ENCODE measurements at places on chromosomes 4 and X. TPM values are rescaled to one million over a fixed set of nuclear protein-coding genes. Genes with fewer than 3 reads are reported as not detected.

The DGKK gene
- not detected for total RNA-seq

The CLGN gene
- total RNA-seq = 0.18 TPM

The PPP1R3F gene
- total RNA-seq = 4.4 TPM

The CT45A1 gene
- total RNA-seq = not detected

DNA sequence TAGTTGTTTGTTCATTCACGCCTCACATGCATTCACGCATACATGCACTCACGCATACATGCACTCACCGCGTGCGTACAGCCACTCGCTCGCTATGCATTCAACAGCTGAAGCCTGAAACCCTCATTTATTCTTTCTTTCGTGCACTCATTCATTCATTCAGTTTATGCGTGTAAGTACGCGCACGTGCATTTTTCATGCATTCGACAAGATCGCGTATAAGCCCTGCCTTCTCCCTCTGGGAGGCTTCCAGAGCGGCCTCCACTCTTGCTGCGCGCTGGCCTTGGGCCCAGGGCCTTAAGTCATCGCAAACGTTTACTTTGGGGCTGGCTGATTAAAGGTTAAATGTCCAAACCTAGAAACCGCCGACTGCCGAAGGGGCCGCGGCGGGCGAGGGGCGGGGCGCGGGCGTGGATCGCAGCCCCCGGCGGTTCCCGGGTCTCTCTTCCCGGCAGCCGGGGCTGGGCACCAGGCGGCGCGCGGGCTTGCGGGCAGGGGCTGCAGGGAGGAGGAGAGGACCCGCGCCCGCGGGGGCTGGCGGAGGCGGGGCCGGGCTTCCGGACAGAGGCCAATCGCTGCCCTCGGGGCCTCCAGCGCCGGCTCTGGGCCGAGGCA lies at the start of gene GYG2:
Gene GYG2 (plus strand): TSS at position 587 of the 615 bp plus-strand sequence. CDS start 1,259 bp downstream, outside the sequence.
- H3K4me3 ChIP-seq = no peak within 1 kb of the TSS
- DNase-seq = no peak
- peaks cover 12% of the 10 kb centered on the region for H3K27me3 ChIP-seq
- H3K36me3 ChIP-seq = no peaks in the 10 kb centered on the region

GRCh38 chr4:172858731-172859230 lies 309.8 kb upstream of the GALNT7 start:
- H3K4me3 ChIP-seq = no peak overlapping the region
- DNase-seq = no peak
- no peak overlapping the region for H3K27ac ChIP-seq
- H3K27me3 ChIP-seq = peaks cover 3% of the 10 kb centered on the region
- H3K4me1 ChIP-seq = no peaks in the 10 kb centered on the region

The CXCL3 gene
- not detected for total RNA-seq

The TMEM164 gene
- 12.2 TPM for total RNA-seq

DNA sequence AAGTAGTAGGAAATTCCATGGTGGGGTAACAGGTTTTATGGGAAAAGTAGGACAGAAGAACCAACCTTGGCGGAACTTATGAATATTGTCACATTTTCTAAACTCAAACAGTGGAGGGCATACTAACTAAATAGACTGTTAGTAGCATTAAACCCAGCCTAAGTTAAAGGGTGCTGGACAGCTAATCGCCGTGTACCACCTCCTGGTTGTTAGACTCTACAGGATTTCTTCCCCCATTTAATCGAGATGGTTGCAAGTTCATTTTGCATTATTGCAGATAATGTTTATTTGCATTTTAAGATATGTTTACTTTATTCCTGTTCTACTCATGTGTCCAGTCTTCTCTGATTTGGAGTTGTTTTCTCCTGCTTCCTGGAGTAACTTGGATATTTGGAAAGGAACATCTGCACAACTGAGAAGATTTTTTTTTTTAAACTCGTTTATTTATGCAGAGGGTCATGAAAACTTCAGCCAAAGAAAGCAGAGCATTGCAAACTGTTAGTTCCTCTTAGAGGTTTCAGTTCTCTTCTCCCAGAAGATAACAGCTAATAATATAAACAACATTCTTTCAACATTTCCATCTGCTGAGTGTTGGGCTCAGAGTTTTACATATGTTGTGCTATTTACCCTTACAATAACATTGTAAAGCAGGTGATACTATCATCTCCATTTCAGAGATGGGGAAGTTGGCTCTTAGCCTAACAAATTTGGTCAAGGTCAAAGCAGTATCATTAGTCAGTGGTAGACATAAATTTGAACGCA lies 51.5 kb upstream of the TBC1D9 start:
- no peak for DNase-seq
- H3K4me1 ChIP-seq = no peaks in the 10 kb centered on the region
- H3K27ac ChIP-seq = no peak overlapping the region
- no peaks in the 10 kb centered on the region for H3K36me3 ChIP-seq
- H3K4me3 ChIP-seq = no peak overlapping the region

DNA sequence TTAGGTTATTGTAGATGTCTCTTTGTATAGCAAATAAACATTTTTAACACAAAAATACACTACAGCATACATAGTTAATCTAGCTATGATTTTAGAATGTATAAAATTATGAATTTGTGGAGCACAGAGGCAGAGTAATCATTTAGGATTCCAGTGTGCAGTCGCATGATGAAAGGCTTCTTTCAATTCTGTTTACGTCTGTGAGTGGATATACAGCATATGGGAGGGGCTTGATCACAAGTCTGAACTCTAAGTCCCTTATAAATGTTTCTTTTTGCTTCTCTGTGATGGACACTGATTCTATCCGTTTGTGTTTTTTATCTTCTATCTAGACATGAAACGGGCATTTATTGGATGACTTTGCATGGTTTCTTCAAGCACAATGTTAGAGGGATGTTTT lies 1239.6 kb upstream of the AGA start:
- no peaks in the 10 kb centered on the region for H3K27me3 ChIP-seq
- H3K4me1 ChIP-seq = no peaks in the 10 kb centered on the region
- no peak overlapping the region for H3K4me3 ChIP-seq
- no peak overlapping the region for H3K27ac ChIP-seq
- no peaks in the 10 kb centered on the region for H3K36me3 ChIP-seq

The UNC5C gene
- 0.07 TPM for total RNA-seq

- H3K4me3 ChIP-seq = no peak overlapping the region
- peak; percentile 30 for DNase-seq
- H3K27me3 ChIP-seq = no peaks in the 10 kb centered on the region
- no peak overlapping the region for H3K27ac ChIP-seq
- peaks cover 29% of the 10 kb centered on the region for H3K36me3 ChIP-seq
Measured at GRCh38 chr4:112167794-112168193, 22.5 kb downstream of the FAM241A start.

The CXCR3 gene
- 17.5 TPM for total RNA-seq
